ENCODE measurements at places on chromosomes 2 and 18.

DNA sequence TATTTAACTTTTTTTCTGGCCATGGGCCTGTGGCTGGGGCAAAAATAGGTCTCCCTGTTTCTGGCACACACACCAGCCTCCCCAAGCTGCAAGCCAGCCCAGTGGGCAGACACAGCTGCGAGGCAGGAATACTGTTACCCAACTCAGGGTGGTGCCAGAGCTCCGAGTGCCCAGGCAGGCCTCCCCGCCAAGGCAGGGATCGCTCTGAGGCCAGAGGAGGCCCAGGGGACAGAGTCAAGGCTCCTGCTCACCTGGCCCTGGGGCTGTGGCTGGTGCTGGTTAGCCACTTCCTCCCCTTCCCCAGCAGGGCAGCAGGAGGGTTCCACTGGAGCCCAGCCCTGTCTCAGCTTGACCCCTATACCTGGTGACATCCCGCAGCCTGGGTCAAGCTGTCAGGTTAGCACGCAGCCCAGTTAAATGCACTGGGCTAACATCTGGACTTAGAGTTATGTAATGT is 67.1 kb upstream of the EPAS1 start:
- DNase-seq, result peak; percentile 63

DNA sequence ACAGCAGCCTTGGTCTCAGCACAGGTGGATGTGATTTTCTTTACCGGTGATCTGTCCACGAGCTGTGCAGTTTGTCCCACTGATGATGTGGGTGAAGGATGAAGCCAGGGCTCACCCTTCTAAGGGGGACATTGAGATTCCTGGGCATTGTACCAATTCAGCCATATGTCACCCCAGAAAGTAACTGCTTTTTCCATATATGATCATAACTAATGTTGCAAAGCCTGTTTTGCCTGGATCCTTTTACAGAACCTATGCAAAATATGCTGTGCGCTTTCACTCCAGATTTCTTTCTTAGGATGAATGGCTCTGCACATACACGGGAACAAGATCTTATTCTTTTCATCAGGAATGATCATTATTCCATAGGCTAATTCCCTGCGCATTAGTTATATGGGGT is 96.9 kb upstream of the POU3F3 start:
- DNase-seq, result no peak

DNA sequence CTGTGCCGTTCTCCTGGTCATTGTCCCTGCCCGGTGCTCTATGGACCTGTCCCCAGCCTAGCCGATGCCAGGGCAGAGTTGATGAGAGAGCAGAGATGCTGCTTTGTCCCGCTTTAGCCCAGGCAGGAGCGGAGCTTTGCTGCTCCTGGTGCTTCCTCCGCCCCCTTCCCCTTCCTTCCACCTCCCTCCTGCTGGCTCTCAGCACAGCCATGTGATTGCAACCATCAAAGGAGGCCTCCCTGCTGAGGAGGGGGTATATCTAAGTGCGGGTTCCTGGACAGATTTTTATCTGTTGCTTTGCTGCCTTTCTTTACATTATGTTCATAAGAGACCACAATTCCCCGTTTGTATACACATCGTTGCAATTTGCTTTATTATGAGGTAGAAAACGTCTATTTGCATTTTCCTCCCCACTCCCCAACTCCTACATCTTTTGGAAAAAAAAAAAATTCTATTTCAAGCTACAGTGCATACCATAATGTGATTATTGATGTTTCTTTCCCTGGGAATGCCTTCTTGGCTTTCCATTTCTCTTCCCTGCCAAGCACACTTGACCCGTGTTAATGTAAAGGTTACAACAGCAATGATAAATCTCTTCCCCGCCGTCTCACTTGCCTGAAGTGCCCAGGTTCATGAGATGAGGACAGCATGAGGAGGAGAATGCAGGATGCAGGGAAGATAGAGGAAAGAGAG is 25.4 kb downstream of the ALPK2 start:
- DNase-seq, result no peak

GRCh38 chr2:8234757-8235374 is 447.0 kb upstream of the ID2 start:
- peak; percentile 34 for DNase-seq

All from SW480 (cell line).